ENCODE measurements at places on chromosomes 4 and X.

GRCh38 chrX:37926700-37927099 lies 79.3 kb upstream of the DYNLT3 start:
- DNase-seq: peak; percentile 32

DNA sequence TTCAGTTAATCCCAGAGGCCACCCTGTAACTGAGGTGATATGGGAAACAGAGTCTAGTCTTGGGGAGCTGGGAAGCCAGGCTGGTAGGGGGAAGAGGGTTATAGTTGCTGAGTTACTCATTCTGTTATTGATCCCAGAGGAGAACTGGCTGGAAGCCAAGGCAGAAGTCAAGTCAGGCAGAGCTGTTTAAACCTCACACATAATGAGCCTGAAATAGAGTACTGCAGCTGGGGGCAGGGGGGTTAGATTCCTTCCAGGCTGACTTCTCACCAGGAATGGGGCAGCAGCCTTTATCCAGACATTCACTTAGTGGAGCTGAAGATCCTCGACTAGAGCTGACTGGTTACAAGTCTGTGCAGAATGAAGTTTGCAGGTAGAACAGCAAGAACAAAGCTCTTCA lies 144.9 kb downstream of the C4orf33 start:
- DNase-seq: no peak

DNA sequence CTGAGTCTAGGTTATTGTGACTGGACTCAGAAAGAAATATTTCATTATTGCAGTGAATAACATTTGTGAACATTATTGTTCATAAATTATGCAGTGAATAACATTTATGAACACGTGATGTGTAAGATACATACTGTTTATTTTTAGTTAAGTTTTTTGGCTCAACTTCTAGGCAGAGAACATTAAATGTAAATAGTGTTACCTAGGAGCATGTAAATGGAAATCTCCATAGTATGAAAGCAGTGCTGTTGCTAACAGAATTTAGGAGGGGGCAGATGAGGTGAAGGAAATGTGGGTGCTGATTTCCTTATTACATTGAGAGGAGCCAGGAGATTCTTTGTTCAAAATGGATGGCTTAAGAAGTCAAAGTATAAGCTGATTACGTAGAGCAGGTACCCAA lies 45.0 kb downstream of the HTT start:
- DNase-seq: no peak

DNA sequence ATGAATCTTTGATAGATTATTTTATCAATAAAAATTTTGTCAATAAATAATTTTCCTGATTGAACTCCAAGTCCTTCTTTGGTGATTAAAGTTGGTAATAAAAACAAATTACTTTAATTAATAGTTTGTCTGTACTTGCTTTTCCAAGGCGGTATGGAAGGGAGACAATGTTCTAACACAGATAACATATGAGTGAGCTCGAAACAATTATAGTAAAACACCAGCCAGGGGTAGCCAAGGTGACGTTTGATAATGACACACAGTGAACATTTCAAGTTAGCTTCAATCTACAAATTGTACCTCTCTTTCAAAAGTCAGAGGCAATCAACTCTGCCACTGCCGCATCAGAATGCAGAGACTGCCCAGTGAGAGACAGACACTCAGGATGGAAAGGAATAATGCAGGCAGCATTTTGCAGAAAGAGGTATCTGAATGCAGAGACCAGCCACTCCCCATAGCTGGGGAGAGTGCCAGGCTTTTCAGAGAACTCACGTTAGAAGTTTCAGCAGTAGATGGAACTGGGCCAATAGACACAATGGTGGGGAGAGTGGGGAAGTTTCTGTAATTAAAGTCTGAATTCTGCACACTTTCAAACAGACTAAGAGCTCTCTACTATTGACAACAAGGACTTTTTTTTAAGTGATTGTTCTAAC lies 18.1 kb upstream of the ATOH1 start:
- no peak for DNase-seq

DNA sequence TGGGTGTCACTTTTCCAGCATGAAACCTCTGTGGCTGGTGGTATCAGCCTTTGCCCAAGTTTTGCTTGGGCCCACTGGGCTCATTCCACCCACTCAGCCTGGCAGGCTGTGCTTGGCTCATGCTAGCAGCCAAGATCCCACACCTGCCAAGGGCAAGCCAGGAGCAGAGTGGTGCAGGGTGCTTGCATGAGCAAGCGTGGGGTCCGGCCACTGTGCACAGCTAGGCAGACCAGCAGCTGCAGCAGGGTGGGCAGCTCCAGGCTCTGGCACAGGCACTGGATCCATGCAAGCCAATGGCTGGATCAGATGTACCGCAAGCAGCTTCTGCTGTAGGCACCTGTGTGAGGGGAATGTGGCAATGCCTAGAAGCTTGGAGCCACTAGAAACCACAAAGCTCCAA lies 253.9 kb downstream of the SPOCK3 start:
- no peak for DNase-seq

DNA sequence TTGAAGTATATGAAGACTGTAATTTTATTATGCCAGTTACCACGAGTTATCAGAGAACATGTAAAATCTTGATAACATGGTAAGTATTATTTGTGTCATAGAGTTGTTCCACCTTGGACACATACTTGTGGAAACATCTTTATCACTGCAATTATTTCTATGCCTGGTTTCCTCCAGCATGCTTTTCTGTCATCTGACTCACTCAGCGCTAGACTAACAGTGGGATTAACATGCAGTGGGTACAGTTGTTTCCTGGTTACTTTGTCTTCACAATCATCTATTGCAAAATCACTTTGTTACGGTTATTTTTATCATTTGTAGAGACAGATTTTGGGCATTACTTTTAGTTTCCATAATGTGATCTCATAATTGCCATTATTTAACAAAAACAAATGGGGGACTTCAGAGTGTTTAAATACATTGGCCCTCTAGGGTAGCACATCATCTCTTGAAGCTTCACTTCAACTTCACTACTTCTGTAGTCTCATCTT lies at the start of gene STATH:
STATH (plus strand) TSS at position 441 of the 491 bp plus-strand sequence. CDS start 2,472 bp downstream, outside the sequence.
- DNase-seq: no peak

DNA sequence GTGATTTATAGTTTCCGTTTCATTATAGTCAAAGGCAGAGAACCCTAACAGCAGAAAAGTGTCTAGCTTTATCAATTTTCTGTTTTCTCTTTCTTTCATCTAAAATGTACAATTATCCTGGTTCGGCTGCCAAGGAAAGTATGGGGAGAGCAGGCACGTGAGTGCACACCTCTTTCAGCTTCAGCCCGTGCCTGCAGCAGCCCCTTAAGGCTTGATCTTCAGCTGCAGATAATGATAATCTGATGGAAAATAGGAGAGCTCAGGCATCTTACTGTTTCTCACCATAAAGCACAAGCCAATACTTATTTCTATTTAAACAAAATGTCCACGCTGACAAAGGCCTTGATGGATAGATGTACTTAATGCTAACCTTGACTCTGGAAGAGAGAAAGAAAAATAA lies 334.4 kb downstream of the UNC5C start:
- DNase-seq: no peak

DNA sequence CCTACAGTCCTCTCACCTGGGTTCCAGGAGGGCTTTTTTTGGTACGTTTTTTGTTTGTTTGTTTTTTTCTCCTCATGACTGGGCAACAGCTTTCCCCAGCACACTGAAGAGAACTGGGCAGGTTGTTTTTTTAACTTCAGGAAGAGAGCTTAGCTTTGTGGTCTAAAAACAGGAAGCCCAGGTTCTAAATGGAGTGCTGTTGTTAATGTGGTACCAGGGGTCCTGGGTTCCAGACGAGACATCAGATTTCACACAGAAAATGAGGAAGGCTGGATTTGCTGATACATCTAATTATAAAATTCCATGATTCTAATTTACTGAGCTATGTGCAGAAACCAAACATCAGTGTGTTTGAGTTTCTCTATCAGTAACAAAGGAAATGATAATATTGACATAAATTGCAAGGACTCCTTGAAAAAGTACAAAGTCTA lies 4.2 kb downstream of the MYOZ2 start:
- DNase-seq: peak; percentile 13

GRCh38 chr4:2482192-2482591 lies 13.3 kb downstream of the RNF4 start:
- DNase-seq: no peak

- no peak for DNase-seq
Observed at GRCh38 chr4:72323227-72323626, 245.8 kb downstream of the ADAMTS3 start.

GRCh38 chrX:19661961-19662360 lies 146.7 kb upstream of the MAP3K15 start:
- DNase-seq: no peak

- no peak for DNase-seq
Observed at GRCh38 chr4:48449151-48449550, 34.0 kb upstream of the SLC10A4 start.

DNA sequence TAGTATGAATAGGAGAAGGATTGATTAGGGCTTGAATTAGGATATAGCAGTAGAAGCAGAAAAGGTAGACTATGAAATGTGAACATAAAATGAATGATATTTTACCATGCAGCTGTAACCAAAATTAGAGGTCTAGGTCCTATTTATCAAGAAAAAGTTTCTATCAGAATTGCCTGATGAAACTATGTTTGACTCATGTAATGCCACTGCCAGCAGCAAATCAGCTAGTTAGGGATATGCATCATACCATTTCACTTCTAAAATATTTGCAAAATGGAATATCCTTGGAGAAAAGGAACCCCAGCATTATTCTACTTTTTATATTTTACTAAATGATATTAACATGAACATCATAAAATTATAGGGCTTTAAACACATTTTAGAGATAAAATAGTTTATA lies 188.4 kb downstream of the WDFY3 start:
- DNase-seq: no peak

- DNase-seq: no peak
Observed at GRCh38 chrX:10112510-10112909, 44.3 kb upstream of the CLCN4 start.

DNA sequence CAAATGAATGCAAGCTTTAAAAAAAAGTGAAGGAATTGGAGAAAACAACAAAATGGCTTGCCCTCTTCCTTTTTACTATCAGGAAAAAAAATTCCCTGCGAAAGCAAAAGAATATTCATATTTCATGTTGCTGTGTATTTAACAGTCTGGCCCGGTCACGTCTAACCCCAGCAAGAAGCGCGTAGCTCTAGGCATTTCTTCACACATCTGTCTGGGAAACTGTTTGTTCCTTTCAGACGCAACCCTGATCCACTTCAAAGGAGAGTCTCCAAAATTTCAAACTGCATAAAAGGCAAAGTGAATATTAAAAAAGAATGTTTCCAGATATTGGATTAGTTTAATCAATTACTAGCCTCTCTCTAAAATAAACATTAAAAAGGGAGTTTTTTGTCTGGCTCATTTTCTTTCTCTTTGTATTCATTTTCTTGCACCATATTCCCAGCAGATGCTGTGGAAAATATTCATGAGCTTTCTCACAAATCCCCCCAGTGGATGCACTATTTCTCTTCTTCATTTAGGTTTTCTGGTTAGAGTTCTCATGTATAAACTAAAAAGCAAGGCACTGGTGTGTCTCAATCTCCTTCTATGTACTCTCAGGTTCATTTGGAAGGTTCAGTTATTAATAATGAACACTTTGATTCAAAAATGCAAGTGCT lies 145.3 kb downstream of the MID1 start:
- DNase-seq: no peak

- DNase-seq: no peak
Observed at GRCh38 chr4:100366213-100366612, 151.6 kb downstream of the EMCN start.

DNA sequence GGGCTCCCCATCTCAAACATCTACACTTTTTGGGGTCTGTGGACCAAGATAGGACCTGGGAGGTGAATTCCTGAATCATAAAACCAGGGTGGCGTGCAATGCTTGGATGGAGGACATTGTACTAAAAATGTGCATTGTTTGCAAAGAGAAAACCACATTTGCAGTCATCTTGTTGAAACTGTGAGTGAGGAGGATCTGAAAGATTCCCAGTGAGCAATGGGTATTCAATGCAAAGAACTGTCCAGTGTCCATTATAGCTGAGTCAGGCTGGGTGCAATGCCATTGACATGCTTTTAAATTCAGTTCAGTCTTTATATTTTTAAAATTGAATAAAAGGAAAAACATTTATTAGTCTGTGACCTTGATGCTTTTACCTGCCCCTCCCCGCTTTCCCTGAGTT lies 215.7 kb downstream of the STK32B start:
- DNase-seq: no peak

- no peak for DNase-seq
Observed at GRCh38 chrX:15653961-15654360, 10.6 kb downstream of the CLTRN start.

DNA sequence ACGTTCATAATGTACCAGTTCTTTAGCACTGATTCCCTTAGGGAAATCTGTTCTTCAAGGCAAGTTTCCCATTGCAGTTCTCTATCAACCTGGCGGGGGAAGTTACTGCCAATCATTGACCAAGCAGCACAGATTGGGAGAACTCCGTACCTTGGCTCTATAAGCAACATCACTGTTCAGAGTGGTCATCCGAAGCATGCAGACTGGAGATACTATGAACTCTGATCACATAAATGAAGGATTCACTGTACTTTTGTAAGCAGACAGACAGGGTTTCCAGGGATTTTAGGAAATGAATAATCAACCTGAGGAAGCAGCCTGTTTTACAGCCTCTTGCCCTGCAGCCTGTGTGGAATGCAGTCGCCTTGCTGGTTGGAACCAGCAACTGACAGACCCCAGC lies 63.8 kb upstream of the WWC2 start:
- DNase-seq: no peak

DNA sequence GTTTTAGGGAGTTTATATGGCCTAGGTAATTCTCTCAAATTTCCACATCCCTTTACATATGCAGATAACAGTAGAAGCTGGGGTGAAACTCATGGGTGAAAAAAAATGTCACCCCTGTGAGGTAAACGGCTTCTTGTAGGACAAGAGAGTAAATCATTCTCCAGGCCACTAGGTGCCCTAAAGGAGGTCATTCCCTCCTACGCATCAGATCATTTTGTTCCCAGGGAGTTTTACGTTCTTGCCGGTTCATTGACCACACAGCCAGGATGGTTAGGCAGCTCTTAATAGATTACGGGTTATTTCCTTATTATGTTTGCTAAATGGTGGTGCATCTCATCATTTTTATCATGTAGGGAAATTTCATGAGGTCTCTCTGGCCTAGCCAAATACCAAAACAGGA lies 225.8 kb upstream of the NOCT start:
- DNase-seq: no peak

GRCh38 chr4:71151054-71151453 lies 157.6 kb downstream of the DCK start:
- DNase-seq: no peak

GRCh38 chr4:3871181-3871852 lies 105.1 kb downstream of the ADRA2C start:
- DNase-seq: peak; percentile 12

DNA sequence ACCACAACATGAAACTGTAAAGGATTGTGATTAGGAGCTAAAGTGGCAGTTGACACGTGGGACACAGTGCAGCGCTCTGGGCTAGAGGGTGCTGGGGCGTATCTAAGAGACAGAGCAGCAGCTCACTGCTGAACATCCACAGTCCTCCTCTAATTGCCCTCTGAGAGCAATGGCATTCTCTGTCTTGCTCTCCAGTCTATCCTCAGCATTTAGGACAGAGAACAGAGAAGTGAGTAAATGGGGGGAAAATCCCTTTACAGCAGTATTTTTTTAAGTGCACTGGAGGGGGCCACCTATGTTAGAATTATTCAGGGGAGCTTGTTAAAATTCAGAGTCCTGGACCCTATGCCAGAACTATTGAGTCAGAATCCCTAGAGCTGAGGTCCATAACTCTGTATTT lies 4.2 kb upstream of the TMEM154 start:
- DNase-seq: no peak

GRCh38 chr4:160238790-160239189 lies 1135.9 kb downstream of the RAPGEF2 start:
- DNase-seq: no peak
